GM12891 (cell line): ENCODE measurements at places on chromosomes 6 and 20.
A peak's percentile ranks its signal among the peaks of the same experiment; 100 is the strongest.

GRCh38 chr20:24493661-24494459, 24.4 kb downstream of the SYNDIG1 start:
- DNase-seq, result no peak

DNA sequence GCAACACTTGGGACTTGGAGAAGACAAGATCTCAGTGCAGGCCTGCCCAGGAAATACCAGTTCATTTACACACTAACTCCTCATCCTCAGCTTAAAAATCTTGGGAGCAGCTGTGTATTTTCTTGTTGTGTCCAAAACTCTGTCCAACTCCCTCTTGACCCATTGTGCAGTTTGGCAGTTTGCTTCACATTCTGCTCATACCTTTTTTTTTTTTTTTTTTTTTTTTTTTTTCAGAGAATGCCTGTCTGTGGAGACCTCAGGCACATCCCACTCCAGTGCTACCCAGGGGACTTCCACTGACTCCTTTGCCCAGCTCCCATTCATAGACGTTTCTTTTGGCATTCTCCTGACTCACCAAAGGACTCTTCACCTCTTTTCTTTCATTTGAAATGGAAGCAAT, 265.8 kb upstream of the TCF21 start:
- DNase-seq, result no peak

DNA sequence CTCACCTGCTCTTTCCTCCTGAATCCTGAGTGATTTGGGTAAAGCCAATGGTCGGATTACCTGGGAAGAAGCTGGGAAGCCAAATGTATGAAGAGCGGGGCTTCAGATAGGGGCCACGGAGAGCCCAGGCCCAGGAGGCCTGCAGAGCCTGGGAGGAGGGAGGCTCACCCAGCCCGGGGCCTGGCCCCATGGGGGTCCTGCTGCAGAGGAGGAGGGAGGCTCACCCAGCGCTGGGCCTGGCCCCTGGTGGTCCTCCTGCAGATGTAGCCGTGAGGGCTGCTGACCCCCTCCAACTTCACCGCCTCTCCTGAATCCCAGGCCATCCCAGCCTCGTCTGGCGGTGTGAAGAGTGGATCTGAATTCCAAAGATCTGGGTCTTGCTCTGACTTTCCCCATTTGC, 368.4 kb downstream of the THBS2 start:
- no peak for DNase-seq

DNA sequence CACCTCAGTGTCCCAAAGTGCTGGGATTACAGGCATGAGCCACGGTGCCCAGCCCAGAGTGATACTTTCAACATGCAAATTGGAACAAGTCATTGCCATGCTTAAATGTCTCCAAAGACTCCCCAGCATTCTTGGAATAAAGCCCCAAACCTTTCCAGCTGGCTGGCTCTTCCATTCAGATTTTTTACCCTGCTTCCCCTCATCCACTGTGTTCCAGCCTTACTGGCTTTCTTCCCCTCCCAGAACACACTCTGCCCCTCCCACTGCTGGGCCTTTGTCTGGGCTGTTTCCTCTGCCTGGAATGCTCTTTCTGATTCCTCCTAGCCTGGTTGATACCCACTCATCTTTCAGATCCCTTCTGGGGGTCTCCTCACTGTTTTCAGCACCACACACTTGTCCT, 40.1 kb upstream of the NNAT start:
- DNase-seq, result no peak

GRCh38 chr6:12791371-12791770, 74.8 kb downstream of the PHACTR1 start:
- no peak for DNase-seq

DNA sequence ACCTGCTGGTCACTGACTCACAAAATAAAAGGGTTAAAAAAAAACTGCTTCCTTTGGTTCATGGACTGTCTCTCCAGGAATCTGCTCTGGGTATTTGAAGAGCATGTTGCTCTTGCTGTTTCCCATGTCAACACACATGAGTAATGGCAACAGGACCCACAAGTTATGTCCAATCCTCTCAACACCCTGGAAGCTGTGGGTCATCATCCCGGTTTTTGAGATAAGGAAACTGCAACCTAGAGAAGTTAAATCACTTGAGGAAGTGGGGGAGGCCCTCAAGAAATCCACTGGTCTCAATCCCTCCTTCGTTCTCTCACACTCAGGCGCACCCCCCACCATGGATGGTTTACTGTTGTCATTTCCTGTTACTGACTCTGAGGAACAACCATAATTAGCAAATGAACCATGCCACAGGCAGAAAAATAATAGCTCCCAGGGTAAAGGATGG, 12.4 kb downstream of the MAP1LC3A start:
- DNase-seq, result no peak

DNA sequence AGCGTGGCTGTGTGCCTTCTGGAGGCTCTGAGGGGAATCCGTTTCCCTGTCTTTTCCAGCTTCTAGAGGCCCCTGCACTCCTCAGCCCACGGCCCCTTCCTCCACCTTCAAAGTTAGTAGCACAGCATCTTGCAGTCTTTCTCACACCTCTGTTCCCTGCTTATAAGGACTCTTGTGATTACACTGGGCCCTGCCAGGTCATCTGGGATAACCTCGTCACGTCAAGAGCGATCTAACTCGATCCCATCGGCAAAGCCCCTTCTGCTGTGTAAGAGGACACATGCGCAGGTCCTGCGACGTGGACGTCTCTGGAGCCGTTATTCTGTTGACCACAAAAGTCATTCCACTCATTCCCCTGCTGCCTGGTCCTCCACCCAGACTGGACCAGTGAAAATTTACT, 159.2 kb downstream of the BMP7 start:
- DNase-seq, result no peak

DNA sequence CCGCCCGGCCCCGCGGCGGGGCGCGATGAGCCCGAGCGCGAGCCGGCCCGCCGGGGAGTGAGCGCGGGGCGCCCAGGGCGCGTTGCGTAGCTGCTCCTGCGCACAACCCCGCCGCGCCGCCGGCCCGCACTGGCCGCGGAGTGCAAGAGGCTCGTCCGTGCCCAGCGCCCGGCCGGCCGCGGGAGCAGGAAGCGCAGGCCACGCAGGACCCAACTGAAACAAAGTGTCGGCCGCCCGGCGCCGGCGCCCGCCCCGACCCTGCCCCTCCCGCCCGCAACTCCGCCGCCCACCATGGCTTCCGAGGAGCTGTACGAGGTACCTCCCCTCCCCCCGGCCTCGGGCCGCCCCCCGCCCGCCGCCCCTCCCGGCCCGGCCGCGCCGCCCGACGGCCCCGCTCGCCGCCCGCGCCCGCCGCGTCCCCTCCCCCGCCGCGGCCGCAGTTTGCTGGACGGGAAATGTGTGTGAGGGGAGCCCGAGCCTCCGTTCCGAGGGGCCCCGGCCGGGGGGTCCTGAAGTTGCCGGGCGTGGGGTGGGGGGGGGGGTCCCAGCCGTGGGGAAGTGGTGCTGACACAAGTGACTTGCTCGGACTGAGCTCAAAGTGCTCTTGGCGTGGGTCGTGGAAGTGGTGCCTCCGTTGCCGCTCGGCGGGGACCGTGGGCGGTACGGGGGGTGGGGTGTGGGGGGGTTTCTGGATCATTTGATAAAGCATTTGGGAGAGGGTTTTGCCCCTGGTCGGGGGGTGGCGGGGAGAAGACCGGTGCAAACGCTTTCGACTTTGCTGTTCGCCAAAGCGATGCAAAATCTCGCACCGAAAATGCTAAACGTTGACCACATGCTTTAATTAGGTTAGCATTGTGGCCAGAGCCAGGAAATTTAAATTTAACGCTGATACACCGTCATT, 539 bp downstream of the CDYL start:
- DNase-seq, result peak; percentile 52

GRCh38 chr20:59891581-59891980, 41.9 kb downstream of the SYCP2 start:
- DNase-seq, result no peak

DNA sequence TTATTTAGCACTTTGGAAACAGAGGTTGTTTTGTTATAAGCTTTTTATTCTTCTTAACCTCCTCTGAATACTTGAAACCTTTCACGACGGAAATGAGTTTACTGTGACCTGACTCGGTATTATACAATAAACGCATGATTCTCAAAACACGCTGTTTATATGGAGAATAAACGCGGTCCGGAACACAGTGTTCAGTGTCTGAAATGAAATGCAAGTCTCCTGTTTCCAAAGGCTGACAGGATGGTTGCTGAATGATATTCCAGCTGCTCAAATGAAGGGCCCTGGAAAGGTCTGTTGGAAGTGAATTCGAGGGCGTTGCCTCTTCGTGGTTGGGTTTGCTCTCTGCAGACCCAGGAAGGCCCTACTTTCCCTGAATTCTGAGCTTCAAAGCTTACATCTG, 83.4 kb downstream of the RSPH3 start:
- DNase-seq, result no peak

GRCh38 chr6:116010790-116011401, 49.8 kb downstream of the FRK start:
- DNase-seq, result no peak

GRCh38 chr20:51042657-51043247, 19.8 kb upstream of the KCNG1 start:
- no peak for DNase-seq

- no peak for DNase-seq
Observed at GRCh38 chr6:21115111-21115510, 478.4 kb upstream of the SOX4 start.

GRCh38 chr6:148898376-148899014, 151.7 kb downstream of the UST start:
- no peak for DNase-seq

GRCh38 chr20:1998715-1999114, 4.9 kb upstream of the PDYN start:
- no peak for DNase-seq

DNA sequence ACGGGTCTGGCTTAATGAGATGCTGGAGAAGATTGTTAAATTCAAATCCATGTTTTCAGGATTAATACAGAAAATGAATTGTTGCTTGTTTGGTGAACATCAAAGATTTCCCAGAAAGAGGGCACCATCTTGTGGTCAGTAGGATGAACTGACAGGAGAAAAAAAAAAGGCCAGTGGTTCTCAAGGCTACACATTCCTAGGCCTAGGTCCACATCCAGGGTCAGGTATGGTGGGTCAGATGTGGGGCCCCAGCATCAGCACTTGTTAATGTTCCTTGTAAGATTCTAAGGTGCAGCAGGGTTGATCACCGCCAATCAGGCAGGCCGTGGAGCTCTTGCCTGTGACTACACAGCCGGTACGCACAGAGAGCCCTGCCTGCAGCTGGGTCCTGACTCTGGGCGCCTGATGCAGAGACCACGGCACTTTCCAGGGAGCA, 34.0 kb upstream of the FOXO3 start:
- no peak for DNase-seq

GRCh38 chr6:129583866-129584265, 126.1 kb downstream of the ARHGAP18 start:
- no peak for DNase-seq

DNA sequence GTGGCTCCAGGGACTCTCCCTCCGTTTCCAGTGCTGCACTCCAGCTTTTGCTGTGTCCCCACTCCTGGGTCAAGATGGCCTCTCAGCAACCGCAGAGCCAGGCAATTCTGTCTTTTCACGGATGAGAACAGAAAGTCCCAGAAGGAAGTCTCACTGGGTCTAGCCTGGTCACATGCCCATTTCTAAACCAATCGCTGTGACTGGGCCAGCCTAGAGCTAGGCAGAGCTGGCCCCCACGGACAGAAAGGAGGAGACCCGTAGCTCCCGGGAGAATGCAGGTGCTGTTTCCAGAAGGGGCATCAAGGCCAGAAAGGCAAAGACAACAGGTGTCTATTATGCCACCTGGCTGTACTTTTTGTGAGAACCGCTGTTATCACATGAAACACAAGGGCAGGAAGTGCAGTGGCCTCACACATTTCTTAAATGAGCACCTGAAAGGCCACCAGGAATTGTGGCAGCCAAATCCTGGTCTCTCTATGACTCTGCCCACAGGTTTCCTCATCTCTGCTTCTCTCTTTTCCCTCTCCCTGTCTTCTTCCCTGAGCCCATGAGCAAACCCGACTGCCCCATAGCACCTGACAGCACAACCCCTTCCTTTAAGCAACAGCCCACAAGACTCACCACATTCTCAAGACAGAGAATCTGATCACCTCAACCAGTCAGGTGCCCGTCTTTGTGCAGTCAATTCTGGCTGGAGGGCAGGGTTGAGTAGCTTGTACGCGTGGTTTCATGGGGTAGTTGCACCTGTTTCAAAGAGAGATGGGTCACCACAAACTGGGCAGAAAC, 37.1 kb upstream of the B4GALT5 start:
- peak; percentile 37 for DNase-seq

GRCh38 chr20:49818816-49819215, 6.2 kb downstream of the SLC9A8 start:
- no peak for DNase-seq

GRCh38 chr6:133463790-133464189, 222.6 kb downstream of the EYA4 start:
- no peak for DNase-seq

- DNase-seq, result no peak
Observed at GRCh38 chr20:50270569-50270968, 79.9 kb downstream of the CEBPB start.

DNA sequence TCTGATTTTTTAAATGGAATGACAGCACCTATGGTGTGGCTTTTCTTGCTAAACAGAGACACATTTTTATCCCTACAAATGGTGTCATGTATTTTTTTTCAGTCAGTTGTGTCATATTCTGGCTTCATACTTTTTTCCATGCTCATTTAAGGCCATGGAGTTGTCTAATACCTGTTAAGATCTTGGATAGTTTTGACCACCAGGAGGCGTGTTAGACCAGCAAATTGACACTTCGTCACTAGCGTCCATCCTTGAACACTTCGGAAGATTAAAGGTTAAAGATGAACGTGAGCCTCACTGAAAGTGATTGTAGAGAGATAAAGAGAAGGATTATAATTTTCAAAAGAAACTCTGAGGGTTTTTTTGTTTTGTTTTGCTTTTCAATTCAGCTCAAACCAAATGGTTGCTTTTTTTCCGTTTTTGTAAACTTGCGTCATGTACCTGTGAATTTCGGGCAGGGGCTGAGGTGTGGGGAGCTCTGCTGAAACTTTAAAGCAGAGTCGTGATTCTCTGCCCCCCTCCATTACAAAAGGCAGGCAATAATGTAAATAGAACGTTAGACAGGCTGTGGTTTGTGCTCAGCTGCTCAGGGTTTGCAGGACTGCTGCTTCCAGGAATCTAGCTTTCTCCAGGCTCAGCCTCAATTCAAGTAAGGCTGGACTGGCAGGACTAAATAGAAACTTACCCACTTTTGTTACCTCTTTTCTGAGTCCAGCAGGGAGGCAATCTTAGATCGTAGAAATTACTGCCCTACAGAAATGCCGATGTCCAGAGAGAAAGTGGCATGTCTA, 245.1 kb downstream of the FOXA2 start:
- DNase-seq, result peak; percentile 23

DNA sequence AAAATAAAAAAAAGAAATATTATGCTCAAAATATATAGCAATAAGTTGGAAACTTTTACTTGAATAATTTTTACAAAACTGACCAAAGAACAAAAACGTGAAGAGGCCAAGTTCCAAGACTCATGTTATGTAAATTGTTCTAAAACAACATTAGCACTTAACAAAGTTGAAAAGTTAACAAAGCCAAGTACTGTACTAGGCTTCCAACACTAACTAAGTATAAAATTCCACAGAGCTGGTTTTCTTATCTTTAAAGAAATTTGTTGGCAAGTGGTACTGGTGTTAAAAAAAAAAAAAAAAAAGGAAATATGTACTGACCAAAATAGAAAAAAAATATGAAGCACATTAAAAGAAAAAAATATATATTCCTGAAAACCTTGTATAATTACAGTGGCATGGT, 127.8 kb downstream of the SLC16A10 start:
- DNase-seq, result no peak

GRCh38 chr6:158926414-158926813, 73.6 kb downstream of the RSPH3 start:
- DNase-seq, result no peak
